ENCODE measurements at places on chromosomes 3 and 15. TPM values are rescaled to one million over a fixed set of nuclear protein-coding genes. Genes with fewer than 3 reads are reported as not detected.

DNA sequence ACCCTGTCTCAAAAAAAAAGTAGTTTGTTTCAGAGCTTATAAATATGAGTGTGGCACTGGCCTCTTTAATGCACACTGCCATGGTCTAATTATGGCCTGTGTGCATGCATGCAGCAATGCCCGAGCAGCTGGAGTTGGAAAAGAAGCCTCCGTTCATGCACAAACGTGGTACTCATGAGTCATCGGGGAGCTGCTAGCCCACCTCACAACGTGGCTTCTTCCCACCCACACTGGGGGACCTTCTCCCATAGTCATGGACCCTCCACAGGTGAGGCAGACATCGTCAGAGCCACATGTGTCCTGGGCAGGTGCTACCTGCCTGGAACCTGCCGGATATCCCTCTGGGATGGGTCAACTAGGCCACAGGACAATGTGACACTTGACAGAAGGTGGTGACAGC, 66.7 kb downstream of the ATP10A start:
- no peaks in the 10 kb centered on the region for H3K27me3 ChIP-seq
- H3K4me3 ChIP-seq, result no peak overlapping the region
- no peak for DNase-seq
- H3K4me1 ChIP-seq, result no peaks in the 10 kb centered on the region
- H3K36me3 ChIP-seq, result no peaks in the 10 kb centered on the region

The MINAR1 gene
- total RNA-seq, result 1.9 TPM

DNA sequence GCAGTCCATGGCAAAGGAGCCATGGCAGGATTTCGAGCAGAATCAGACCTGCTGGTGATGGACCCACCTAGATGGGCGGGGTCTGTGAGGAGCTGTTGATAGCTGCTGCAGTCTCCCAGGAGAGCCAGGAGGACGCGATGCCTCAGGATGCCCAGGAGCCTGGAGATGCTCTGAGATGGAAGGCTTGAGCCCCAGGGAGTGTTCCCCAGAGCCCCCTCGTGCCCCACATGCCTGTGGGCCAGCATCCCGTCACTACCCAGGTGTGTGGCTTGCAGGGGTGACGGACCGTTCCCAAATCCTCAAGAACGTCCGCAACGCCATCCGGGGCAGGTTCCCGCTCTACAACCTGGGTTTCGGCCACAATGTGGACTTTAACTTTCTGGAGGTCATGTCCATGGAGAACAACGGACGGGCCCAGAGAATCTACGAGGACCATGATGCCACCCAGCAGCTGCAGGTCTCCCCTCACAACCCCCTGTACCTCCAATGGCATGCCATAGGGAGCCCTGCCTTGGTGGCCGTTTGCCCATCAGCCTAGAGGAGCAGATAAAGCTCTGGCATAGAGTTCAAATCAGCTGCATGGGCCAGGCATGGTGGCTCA, 6.7 kb downstream of the ITIH1 start:
- no peak overlapping the region for H3K4me3 ChIP-seq
- DNase-seq, result no peak
- H3K27ac ChIP-seq, result no peak overlapping the region

The SLC38A3 gene
- 3.1 TPM for total RNA-seq

GRCh38 chr15:55532944-55533343, 24.9 kb upstream of the DNAAF4 start:
- H3K27me3 ChIP-seq, result no peaks in the 10 kb centered on the region
- no peak overlapping the region for H3K4me3 ChIP-seq
- no peak for DNase-seq
- no peak overlapping the region for H3K27ac ChIP-seq
- H3K36me3 ChIP-seq, result no peaks in the 10 kb centered on the region

The CEP152 gene
- total RNA-seq, result 19.7 TPM

DNA sequence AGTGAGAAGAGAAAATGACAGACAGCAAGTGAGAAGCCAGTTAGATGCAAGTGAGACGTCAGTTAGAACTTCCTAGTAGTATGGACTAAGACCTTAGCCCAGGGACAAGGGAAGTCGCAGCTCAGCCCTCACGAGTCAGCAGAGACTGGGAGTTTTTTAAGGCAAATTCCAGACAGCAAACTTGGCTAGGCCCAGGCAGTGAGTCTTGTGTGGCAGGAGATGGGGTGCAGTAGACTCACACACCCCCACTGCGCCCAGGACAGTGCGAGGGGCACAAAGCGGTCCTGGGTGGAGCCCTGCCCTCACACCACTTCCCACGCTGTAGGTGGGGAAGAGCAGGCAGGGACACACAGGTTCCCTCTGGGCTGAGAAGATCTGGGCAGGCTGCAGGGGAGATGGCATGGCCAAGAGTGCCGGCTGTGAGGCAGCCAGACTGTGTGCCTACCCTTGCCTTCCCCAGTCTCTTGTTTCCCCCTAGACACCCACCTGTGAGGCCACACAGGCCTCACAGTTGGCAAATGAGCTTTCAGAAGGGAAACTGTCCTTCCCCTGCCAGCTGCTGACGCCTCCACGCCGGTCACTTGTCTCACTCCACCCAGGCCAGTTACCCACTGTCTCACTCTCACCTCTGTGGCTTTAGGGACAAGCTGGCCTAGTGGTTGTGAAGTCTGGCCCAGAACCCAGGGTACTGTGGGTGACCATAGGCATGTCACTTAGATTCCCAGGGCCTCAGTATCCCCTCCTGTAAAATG, 13.7 kb upstream of the PRKCD start:
- H3K27me3 ChIP-seq, result no peaks in the 10 kb centered on the region
- no peak overlapping the region for H3K4me3 ChIP-seq
- peaks cover 17% of the 10 kb centered on the region for H3K4me1 ChIP-seq

DNA sequence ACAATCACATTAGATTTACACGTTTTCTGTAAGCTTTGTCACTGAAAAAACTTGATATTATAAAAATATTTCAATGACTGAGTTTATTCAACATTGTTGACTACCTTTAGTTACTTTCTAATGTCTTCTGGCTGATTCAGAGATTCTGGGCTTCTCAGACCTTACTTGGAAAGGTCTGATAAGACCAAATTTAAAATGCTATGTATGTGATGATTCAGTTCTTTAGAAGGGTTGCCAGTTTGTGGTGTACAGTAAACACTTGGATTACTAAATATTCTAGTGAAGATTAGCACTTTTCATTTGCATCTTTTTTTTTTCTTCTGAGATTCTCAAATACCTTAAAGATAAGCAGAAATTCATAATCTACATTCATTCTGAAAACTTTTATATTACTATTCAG, 49.8 kb downstream of the SGO1 start:
- no peak overlapping the region for H3K4me3 ChIP-seq
- no peaks in the 10 kb centered on the region for H3K36me3 ChIP-seq
- H3K27ac ChIP-seq, result no peak overlapping the region
- DNase-seq, result no peak
- no peaks in the 10 kb centered on the region for H3K4me1 ChIP-seq
- no peaks in the 10 kb centered on the region for H3K27me3 ChIP-seq

DNA sequence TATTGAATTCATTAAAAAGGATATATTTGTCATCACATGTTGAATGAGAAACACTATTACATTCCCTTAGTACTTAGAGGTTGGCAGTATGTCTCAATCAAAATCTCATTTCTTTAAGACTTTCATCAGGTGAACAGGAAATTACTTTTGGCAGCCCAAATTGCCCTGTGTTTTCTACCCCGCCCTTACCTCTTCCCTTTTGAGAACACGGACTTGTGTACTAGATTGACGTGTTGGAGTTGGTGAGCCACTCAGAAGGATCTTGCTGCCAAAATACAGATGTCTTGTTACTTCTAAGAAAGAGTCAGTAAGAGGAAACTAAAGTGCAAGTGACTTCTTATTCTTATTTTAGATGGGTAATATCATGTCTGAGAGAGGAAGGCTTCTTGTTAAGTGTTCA, 386.9 kb downstream of the FEZF2 start:
- H3K27ac ChIP-seq, result no peak overlapping the region
- no peak for DNase-seq
- H3K4me3 ChIP-seq, result no peak overlapping the region
- no peaks in the 10 kb centered on the region for H3K27me3 ChIP-seq
- H3K4me1 ChIP-seq, result no peaks in the 10 kb centered on the region

The DNAH12 gene
- not detected for total RNA-seq

GRCh38 chr15:100834731-100835130, 44.9 kb upstream of the ALDH1A3 start:
- no peaks in the 10 kb centered on the region for H3K27me3 ChIP-seq
- DNase-seq, result no peak
- no peak overlapping the region for H3K27ac ChIP-seq
- no peaks in the 10 kb centered on the region for H3K36me3 ChIP-seq

GRCh38 chr3:47791193-47791855, 9.6 kb upstream of the SMARCC1 start:
- no peak overlapping the region for H3K4me3 ChIP-seq
- no peaks in the 10 kb centered on the region for H3K27me3 ChIP-seq
- H3K36me3 ChIP-seq, result no peaks in the 10 kb centered on the region
- H3K4me1 ChIP-seq, result peaks cover 8% of the 10 kb centered on the region
- DNase-seq, result no peak

The PLCB2 gene
- 2.8 TPM for total RNA-seq

DNA sequence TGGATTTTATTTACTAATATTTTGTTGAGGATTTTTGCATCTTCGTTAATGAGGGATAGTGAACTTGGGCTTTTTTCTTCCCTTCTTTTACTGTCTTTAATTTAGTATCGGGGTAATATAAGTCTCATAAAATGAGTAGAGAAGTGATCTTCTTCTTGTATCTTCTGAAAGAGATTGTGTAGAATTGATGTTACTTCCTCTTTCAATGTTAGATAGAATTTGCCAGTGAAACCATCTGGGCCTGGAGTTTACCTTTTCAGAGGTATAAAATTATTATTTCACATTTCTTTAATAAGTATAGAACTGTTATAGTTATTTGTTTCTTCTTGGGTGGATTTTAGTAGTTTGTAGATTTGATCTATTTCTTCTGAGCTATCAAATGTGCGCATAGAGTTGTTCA, 7.8 kb downstream of the HESX1 start:
- H3K4me3 ChIP-seq, result no peak overlapping the region
- no peak for DNase-seq
- H3K4me1 ChIP-seq, result no peaks in the 10 kb centered on the region
- H3K36me3 ChIP-seq, result no peaks in the 10 kb centered on the region

The SLC22A14 gene
- 0.22 TPM for total RNA-seq

The OIP5 gene
- 19.7 TPM for total RNA-seq

DNA sequence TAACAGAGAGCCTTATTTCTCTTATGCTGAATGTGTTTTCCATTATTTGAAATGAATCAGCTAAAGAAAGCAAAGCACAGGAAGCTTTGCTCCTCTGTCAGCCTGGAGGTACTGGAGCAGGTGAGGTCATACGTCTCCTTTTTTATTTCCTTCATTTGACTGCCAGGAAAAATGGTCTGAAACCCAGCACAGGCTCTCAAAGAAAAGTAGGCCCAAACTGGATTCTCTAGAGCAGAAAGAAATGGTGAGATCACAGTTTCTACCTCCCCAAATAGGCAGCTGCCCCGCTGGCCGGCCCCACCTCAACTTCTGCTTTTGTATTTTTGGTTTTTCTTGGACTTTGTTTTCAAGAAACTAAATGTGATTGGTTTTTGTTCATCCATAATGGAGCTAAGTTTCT, 95.1 kb downstream of the RPL39L start:
- DNase-seq, result no peak
- H3K27me3 ChIP-seq, result no peaks in the 10 kb centered on the region
- peaks cover 2% of the 10 kb centered on the region for H3K4me1 ChIP-seq
- no peaks in the 10 kb centered on the region for H3K36me3 ChIP-seq
- no peak overlapping the region for H3K27ac ChIP-seq
- no peak overlapping the region for H3K4me3 ChIP-seq

- peaks cover 45% of the 10 kb centered on the region for H3K27me3 ChIP-seq
- H3K4me3 ChIP-seq, result no peak overlapping the region
- no peak overlapping the region for H3K27ac ChIP-seq
Observed at GRCh38 chr3:137796993-137797392, 32.9 kb downstream of the SOX14 start.

The CCR5 gene
- not detected for total RNA-seq

- H3K27ac ChIP-seq, result no peak overlapping the region
- no peaks in the 10 kb centered on the region for H3K4me1 ChIP-seq
- no peaks in the 10 kb centered on the region for H3K36me3 ChIP-seq
- no peak overlapping the region for H3K4me3 ChIP-seq
- DNase-seq, result no peak
Observed at GRCh38 chr15:22806664-22807063, 20.2 kb downstream of the NIPA1 start.

GRCh38 chr15:43941555-43941954, 114.8 kb downstream of the WDR76 start:
- H3K36me3 ChIP-seq, result no peaks in the 10 kb centered on the region
- H3K27me3 ChIP-seq, result no peaks in the 10 kb centered on the region
- DNase-seq, result no peak
- H3K4me1 ChIP-seq, result no peaks in the 10 kb centered on the region
- H3K27ac ChIP-seq, result no peak overlapping the region
